ENCODE measurements at places on chromosomes 5 and 9.

DNA sequence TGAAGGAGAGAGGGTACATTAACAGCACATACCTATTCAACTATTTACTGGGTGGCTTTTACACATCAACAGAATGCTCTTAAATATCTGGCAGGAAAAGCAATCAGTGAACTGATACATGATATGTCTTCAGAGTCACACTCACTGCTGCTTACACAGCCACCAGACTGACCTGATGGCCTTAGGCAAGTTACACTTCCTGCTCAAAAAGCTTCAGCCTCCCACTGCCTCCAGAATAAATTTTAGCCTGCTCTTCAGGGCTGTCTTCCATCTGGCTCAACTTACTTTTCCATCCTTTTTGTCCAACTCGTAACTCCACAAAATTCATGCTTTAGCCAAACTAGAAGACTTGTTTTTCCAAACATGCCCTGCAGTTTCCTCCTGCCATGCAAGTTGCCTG is 10.7 kb downstream of the LOX start:
- no peak for DNase-seq

DNA sequence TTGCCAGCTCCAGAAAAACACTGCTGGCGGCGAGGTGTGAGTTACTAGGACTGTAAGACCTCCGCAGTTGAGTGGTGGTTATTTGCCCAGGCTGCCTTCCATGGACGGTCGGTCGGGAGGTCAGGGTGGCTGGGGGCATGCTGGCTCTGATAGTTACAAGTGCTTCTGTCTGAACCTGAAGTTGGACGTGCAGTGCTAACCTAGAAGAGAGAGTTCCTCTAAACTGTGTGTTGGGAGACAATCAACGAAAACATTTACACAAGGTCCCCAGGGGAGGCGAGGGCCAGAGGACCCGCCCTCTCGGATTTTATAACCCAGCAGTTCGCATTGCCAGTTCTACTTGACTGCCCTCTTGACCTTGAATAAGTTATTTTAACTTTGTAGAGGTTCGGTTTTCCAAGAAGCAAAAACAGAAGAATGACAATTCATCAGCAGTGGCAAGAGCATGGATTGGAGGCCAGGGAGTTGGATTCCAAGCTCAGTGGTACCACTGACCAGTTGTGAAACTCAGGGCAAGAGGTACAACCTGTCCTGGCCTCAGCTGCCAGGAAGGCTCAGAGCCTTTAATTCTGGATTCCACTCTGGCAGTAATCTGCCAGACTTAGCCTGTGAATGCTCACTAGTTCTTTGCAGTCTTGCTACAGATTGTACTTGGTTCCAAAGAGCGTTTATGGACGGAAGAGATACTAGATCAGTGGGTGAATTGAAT is 28.7 kb upstream of the PDE8B start:
- no peak for DNase-seq

GRCh38 chr5:154223320-154223719 is 32.8 kb downstream of the GALNT10 start:
- no peak for DNase-seq

GRCh38 chr5:39057734-39058133 is 16.5 kb downstream of the RICTOR start:
- DNase-seq: no peak

DNA sequence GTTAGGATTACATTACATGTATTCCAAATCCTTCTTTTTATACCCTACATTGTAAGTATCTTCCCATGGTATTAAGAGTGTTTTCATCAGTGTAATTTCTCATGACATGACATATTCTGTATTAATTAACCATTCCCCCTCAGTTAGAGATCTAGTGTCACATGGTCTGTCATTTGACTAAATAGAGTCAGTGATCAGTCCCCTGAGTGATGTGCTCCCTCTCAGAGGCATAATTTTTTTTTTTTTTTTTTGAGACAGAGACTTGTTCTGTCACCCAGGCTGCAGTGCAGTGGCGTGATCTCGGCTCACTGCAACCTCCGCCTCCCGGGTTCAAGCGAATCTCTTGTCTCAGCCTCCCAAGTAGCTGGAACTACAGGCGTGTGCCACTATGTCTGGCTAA is 218.6 kb downstream of the TTLL11 start:
- no peak for DNase-seq

- DNase-seq: no peak
Observed at GRCh38 chr5:132378580-132378979, 9.1 kb downstream of the SLC22A5 start.

GRCh38 chr9:23665051-23665450 is 161.0 kb downstream of the ELAVL2 start:
- DNase-seq: no peak

DNA sequence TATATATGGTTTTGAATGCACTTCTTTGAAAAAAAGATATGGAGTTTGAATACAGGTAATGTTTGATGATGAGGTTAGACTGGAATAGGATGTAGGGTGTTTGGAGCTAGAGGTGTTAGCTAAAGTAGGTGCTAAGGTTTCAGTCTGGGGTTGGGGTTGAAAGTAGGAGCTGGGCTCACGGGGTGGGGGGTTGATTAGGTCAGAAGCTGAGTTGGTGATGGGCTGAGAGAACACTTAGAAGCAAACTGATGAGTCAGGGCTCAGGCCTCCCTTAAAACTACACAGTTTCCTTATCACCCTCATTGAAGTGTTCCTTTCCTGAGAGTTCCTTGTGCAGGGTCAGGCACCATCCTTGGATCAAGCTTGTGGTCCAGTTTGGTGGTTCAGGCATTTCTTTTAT is 308.8 kb upstream of the ADAMTS16 start:
- no peak for DNase-seq

- DNase-seq: no peak
Observed at GRCh38 chr5:121805911-121806310, 45.8 kb upstream of the FTMT start.

- no peak for DNase-seq
Observed at GRCh38 chr9:115715666-115716065, 437.9 kb upstream of the PAPPA start.

- DNase-seq: no peak
Observed at GRCh38 chr5:120454094-120454798, 9.9 kb upstream of the PRR16 start.

DNA sequence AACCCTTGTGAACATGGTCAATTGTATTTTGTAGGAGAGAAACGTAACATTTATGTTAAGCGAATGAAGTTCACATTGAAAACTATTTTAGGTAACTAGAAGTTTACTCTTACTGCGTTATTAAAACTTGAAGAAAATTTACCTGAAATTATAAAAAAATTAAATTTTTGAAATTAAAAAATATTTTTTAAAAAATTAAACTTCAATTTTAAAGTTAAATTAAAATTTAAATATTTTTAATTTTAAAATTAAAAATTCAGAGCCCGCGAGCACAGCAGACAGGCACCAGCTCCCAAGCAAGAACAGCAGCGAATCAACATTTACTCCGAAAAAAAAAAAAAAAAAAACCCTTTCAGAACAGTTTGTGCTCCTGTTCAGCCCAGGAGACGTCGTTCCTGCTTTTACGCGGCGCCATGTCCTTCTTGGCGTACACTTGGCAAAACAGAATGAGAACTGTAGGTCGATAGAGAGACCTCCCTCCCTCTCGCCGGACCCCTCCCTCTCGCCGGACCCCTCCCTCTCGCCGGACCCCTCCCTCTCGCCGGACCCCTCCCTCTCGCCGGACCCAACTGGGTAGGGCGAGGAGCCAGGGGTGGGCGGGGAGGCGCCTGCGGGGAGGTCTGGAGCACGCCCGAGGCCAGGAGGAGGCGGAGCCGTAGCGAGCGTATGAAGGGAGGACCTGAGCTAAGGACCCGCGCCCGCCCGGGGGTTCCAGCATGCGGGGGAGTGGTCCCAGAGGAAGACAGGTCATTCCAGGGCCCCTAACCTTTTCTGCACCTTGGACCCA is 235.8 kb downstream of the ROR2 start:
- DNase-seq: no peak

All from NCI-H524 treated with DMSO at 0.1 percent for 48 hours (cell line).